Mesothelial cell of epicardium (in vitro differentiated cells): ENCODE measurements at places on chromosomes 2 and 18. TPM values are rescaled to one million over a fixed set of nuclear protein-coding genes. Genes with fewer than 3 reads are reported as not detected.

DNA sequence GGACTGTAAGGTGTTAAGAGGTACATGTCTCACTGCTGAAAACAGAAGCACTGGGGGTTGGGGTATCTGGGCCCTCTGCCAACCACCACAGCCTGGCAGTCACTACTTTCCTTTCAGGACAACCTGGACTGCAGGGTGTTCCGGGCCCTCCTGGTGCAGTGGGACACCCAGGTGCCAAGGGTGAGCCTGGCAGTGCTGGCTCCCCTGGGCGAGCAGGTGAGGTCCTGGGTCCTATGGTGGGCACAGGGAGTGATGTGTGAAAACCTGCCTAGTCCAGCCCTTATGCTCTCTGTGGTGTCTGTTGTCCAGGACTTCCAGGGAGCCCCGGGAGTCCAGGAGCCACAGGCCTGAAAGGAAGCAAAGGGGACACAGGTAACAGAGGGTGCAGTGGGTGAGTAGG lies 40.0 kb downstream of the MARCO start:
- peak; percentile 14 for DNase-seq

- no peak for DNase-seq
These were observed 1306.8 kb upstream of the NXPH2 start for GRCh38 chr2:140086964-140087363.

DNA sequence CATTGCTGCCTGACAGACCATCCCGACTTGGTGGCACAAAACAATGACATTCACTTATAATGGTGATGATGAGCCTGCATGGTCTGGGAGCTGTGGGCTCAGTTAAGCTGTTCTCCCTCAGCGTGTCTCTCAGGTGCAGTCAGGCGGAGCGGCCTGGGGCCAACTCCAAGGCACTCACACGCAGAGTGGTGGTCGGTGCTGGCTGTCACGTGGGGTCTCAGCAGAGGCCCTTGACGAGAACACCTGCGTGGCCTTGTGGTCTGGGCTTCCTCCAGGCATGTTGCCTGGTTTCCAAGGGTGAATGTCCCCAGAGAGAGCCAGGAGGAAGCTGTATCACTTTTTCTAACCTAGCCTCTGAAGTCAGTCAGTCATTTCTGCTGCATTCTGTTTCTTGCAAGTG lies 29.8 kb downstream of the ARMC9 start:
- no peak for DNase-seq

DNA sequence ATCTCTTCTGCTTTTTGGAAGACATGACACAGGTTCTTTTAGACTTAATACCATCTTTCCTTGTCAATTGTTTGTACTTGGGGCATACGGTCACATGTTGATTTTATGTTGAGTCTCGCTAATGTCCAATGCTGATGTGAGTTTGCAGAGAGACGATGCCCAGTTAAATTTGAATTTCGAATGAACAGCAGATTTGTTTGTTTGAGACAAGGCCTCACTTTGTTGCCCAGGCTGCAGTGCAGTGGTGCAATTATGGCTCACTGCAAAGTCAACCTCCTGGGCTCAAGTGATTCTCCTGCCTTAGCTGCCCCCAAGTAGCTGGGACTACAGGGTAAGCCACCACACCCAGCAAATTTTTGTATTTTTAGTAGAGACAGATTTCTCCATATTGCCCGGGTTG lies 473.5 kb downstream of the RIT2 start:
- no peak for DNase-seq

DNA sequence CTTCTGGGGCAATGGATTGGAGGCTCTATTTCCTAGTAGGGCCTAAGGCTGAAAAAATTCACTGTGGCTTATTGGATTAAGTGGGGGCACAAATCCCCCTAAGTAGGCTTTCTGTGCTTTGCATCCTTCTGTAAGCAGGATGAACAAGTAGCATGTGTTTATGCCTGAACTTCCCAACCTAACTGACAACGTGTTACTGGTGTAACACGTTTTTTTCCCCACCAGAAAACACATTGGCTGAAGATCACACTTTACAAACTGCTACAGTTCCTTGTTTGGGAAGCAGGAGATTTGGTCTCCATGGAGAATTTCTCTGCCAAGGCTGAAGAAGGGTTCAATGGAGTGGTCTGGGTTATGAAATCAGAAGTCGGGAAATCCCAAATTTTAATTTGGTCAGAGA lies 7.2 kb upstream of the ITGA6 start:
- no peak for DNase-seq

DNA sequence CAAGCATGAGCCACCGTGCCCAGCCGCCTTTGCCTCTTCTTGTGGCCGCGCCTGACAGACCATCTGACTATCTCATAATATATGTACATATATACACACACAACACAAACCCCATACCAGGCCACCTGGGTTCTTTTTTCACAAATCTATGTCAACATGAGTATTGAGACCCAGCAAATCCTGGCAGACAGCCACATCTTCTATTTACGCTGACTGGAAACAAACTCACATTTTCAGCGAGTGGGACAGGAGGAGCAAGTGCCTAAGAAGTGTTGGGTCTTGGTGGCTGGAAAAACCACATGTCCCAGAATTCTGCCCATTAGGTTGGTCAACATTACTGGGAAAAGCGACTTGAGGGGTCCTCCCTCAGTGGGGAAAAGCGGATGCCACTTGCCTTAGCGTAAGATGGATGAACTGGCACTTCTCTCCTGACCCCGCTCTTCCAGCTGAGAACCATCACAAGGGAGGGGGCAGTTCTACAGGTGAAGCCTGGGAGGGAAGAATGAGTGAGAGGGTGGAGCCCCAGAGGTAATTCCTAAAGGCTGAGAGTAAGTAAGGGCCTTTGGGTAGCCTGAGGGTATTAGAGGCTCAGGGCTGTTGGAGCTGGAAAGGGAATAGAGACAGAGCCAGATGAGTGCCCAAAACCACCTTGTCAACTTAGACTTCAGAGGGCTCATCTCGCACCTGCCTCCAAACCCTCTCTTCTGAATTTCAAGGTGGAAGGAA lies 1.9 kb downstream of the SCYGR3 start:
- DNase-seq, result no peak

- DNase-seq, result no peak
These were observed 6.0 kb downstream of the SPEG start for GRCh38 chr2:219440388-219441256.

Gene SAG
- total RNA-seq, result not detected in 3 replicates

Gene REG3A
- total RNA-seq, result not detected in 3 replicates

Gene ACMSD
- not detected in 3 replicates for total RNA-seq
